NCI-H1105 (cell line): ENCODE measurements at places on chromosomes 4 and X.
A peak's percentile ranks its signal among the peaks of the same experiment; 100 is the strongest.

GRCh38 chr4:122341886-122342285 lies 36.9 kb upstream of the ADAD1 start:
- DNase-seq = no peak

DNA sequence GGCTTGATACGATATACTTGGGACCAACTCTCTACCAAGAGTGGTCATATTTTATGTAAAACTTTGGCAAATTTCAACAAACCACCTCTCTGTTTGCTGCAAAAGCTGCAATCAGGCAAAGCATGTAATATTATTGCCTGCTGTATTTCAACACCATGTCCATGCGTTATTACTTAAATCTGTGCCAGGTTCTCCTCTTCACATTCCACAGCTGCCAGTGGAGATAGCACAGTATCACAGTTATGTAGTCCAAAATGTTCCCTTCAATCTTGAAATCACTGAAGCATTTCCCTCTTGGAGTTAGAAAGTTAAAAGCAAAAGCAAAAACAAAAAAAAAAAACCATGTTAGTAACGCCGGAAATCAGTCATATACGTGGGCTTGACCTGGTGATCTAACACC lies 396.7 kb upstream of the MAGEC2 start:
- no peak for DNase-seq

DNA sequence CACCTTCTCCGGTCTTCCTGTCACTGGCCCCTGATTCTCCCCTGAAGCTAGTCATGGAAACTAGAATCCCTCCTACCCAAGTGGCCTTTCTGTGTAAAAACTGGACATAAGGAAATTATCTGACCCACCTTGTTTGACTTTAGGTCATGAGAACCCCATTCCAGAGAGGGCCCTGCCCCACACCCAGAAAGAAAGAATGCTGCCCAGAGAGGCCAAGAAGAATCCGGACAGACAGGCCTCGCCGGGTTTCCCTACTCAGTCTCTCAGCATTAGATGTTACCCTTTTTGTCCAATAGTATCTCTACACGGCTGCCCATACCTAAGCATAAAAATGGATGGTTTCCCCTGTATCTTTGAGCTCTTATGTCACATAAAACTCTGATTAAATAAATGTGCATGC lies 83.3 kb upstream of the HELT start:
- no peak for DNase-seq

- DNase-seq = no peak
Observed at GRCh38 chr4:15990570-15991285, 27.8 kb upstream of the FGFBP2 start.

DNA sequence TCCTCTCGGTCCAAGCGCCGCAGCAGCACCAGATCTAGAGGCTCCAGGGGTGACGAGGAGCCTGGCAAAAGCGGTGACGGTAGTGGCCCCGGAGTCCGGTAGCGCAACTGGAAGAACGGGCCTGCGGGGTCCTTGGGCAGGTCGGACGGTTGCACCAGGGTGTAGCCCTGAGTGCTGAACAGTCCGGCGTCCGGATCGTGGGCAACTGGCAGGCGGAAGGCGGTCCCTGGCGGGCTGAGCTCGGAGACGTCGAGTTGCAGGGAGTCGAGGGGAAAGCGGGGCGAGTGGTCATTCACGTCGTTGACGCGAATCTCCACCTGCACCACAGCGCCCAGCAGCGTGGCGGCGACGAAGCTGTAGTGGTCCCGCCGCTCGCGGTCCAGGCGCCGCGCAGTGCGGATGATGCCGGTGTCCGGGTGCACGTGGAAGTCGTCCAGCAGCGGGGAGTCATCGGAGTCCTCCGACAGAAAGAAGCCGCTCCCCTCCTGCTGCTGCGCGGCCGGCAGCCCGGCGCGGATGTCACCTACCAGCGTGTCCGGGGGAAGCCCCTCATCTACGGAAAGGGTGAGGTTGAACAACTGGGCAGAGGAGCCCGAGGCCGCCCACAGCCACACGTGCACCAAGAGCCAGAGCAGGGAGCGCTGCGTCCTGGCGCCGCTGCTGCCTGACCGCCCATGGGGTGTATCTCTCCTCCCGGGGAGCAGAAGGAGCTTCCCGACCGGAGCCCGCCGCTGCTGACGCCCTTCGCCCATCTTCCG lies 837 bp downstream of the DCHS2 start:
- DNase-seq = no peak

GRCh38 chr4:81197864-81198524 lies 17.0 kb downstream of the PRKG2 start:
- peak; percentile 44 for DNase-seq

GRCh38 chr4:24042094-24042493 lies 152.2 kb upstream of the PPARGC1A start:
- no peak for DNase-seq

DNA sequence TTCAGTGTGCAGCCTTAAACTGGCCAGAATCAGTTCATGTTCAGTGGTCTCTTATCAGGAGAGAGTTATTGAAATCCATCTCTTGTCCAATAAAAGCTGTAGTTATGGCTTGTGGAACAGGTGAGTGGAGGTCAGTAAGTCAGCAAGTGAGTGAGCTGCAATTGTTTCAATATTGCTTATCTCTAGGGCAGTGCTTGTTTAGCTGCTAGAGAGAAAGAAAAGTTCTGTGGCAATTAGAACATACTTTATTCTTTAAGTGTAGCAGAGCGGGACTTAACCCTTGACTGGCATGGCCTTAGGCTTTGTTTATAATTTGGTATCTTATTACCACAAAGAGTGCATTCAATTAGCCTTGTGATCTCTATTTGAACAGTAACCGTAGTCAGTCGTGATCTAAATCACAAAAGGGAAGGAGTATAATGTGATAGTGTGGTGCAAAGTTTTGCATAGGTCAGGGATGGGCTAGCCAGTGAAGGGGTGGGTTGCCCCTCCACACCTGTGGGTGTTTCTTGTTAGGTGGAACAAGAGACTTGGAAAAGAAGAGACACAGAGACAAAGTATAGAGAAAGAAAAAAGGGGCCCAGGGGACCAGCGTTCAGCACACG lies 6.9 kb upstream of the ETDC start:
- no peak for DNase-seq

DNA sequence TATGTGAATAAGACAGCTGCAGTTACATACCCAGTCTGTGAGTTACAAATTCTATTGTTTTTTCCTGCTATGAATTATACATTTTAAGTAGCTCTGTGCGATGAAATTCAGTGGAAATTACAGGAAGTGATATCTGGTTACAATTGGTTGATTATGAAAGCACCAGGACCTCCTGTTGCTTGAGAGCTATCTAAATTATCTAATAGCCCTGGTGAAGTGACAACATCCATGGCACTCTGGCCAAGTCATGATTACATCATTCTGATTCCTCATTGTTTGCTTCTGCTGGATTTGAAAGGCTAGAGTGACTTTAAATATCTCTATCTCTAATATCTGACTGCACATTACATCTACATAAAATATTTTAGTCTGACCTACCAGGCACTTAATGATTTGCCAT lies 515.0 kb downstream of the CFAP47 start:
- DNase-seq = no peak

GRCh38 chr4:10003666-10004065 lies 17.6 kb downstream of the SLC2A9 start:
- DNase-seq = no peak

DNA sequence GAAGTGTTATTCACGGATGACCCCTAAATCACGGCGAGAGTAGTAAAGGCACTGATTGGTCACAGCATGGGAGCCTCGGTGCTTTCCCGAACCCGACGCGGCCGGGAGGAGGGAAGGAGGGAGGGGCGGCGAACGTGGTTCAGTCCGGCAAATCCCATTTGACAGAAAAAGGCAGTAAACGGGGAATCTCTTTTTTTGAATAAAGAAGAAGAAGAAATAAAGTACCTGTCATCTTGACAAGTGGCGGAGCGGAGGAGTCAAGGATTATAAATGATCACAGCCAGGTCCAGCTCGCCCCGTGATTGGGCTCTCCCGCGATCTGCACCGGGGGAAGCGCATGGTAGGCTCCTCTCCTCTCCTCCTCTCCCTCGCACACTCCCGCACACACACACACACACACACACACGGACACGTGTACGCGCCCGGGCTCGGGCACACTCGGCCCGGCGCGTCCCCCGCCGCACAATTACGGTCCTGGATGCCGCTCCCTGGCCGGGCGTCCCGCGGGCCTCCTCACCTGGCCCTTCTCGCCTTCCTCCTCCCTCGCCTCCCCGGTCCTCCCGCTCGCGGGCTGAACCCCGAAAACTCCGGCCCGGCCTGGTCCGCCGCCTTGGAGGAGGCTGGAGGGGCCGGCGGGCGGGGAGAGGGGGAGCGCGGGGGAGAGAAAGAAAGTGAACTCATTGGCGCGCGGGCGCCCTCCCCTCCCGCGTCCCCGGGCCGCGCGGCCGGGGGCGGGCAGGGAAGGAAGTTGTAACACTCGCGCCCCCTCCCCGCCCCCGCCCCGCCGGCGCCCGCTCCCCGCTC lies 99.2 kb upstream of the TENM3 start:
- DNase-seq = no peak

GRCh38 chrX:68307769-68308168 lies 125.5 kb downstream of the OPHN1 start:
- no peak for DNase-seq

DNA sequence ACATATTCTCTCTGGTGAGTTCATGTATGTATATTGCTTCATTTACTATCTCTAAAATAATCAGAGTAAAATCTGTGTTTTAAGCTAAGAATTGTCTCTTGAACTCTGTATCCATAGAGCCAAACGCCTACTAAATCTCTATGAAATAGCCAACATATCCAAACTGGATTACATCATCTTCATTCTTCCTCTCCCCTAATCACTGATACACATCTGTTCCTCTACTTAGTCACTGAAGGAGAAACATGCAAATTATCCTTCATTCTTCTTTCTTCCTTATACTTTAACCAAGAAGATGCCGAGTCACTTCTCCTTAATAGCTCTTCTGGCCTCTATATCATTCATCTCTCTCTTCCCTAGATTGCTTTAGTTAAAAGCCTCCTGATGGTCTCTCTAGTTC lies 630.4 kb upstream of the FTHL17 start:
- no peak for DNase-seq

- no peak for DNase-seq
Observed at GRCh38 chrX:27680726-27681125, 90.6 kb downstream of the DCAF8L2 start.

- no peak for DNase-seq
Observed at GRCh38 chr4:40283968-40284367, 51.2 kb upstream of the CHRNA9 start.

GRCh38 chr4:81884986-81885385 lies 413.3 kb upstream of the RASGEF1B start:
- DNase-seq = no peak

- no peak for DNase-seq
Observed at GRCh38 chr4:6307891-6308290, 38.2 kb downstream of the WFS1 start.

DNA sequence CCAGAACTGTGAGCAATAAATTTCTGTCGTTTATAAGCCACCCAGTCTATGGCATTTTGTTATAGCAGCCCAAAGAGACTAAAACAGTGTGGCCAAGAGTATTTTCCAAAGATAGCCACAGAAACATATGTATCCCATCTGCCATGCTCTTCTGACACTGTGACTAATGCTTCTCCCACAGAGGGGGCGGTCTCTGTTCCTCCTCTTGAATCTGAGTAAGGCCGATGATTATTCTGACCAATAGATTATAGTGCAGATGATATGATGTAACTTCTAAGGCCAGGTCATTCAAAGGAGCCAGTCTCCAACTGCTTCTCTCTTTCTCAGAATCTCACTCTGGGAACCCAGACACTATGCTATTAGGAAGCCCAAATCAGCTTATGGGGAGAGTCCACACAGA lies 570.7 kb downstream of the BCOR start:
- DNase-seq = no peak

DNA sequence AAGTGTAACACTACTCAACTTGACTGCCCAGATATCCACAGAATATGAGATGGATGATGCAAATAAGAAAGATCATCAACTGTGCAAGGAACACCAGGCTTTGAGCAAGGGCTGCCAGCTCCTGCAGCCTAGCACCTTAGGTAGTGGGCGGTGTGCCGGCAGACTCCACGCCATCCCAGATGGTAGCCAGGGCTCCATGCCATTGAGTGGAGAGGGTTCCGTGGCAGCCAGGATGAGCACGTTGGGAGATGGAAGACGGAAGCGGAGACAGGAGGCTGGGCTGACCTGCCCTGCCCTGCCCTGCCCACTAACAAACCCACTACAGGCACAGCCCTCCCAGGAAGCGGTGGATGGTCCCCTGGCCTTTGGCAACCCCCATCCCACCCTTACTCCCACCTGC lies 51.9 kb downstream of the TMPRSS11F start:
- DNase-seq = no peak

DNA sequence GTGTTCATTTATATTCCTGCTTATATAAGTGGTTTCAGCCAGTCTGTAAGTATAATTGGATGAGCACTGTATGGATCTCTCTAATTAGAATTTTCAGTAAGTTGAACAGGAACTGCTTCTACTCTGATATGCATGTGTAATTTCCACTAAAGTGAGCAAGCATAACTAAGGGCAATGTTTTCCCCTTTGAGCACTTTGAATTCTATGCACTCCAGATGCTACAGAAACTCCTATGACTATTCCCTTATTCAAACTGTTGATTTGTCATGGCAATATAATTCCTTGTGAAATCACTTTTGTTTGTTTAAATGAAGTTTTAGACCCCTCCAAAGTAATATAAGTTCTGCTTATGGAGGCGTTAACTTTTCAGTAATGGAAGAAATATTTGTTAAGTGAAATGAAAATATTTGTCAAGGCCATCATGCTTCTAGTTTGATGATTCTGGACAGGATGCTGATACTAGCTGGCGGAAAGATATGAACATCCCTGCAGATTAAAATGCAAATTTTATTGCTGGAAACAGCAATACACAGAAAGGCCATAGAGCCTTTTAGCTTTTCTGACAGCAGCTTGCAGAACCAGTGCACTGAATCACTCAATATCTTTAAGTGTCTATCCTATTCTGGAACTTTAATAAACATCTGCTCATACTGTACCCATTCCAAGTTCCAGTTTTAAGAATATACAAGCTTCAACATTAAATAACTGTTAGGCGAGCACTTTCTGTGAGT lies 1460.8 kb downstream of the RAPGEF2 start:
- no peak for DNase-seq

DNA sequence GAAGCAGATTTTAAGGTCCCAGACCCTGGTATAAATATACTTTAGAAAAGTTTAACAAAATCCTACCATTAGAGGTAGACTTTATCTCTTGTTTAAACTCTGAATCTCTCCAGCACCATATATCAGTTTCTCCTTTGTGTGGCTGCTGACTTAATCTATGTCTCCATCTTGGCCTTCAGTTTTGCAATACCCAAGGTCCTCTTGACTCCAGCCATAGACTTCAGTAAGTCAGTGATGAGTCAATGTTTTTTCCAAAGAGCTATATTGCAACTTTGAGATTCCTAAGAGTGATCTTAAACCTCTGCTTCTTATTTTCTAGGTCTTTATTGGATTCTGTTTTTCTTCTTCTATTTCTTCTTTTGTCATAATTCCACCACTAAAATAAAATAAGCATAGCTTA lies 50.8 kb upstream of the ADGRL3 start:
- DNase-seq = no peak

- DNase-seq = no peak
Observed at GRCh38 chr4:165740911-165741310, 132.1 kb upstream of the TLL1 start.

- no peak for DNase-seq
Observed at GRCh38 chr4:112645541-112646329, 8.8 kb downstream of the LARP7 start.
